ENCODE measurements at places on chromosomes 6 and 20. TPM values are rescaled to one million over a fixed set of nuclear protein-coding genes. Genes with fewer than 3 reads are reported as not detected.

The SALL4 gene
- total RNA-seq = 2.0 TPM

The NINL gene
- 9.5 TPM for total RNA-seq

The WFDC2 gene
- total RNA-seq = not detected

The GSTA5 gene
- not detected for total RNA-seq

The CD109 gene
- 58.7 TPM for total RNA-seq

The GPX5 gene
- not detected for total RNA-seq

Measured in smooth muscle cell of the umbilical artery (primary cell).